ENCODE measurements at places on chromosomes 7 and 10.
A peak's percentile ranks its signal among the peaks of the same experiment; 100 is the strongest.

DNA sequence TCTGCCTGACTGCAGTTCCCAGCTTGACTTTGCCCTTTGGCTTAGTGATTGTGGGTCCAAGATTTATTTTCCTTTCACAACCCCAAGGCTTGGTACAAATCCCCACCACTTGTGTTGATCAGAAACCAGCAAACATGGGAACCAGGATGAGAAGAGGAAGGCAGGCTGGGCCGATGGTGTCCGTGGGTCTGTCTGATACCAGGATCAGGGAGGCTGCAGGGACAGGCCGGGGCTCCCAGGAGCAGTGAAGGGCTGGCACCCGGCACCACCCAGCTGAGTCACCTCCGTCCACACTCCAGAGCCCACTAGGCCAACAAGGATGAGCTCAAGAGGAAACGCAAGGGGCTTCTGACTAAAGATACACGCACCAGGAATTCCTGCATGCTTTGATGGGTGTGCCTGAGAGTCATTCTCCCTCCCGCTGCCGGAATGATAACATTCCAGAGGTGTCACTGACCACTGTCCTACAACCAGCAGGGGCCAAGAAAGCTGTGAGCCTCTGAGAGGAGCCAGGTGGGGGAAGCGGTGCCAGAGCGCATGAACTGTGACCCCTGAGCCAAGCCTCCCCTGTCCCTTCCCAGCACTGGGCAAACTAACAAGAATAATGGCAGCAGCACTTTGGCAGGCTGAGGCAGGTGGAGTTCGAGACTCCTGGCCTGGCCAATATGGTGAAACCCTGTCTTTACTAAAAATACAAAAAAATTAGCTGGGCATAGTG is 29.2 kb upstream of the PROSER2 start:
- peak; percentile 99 for DNase-seq

DNA sequence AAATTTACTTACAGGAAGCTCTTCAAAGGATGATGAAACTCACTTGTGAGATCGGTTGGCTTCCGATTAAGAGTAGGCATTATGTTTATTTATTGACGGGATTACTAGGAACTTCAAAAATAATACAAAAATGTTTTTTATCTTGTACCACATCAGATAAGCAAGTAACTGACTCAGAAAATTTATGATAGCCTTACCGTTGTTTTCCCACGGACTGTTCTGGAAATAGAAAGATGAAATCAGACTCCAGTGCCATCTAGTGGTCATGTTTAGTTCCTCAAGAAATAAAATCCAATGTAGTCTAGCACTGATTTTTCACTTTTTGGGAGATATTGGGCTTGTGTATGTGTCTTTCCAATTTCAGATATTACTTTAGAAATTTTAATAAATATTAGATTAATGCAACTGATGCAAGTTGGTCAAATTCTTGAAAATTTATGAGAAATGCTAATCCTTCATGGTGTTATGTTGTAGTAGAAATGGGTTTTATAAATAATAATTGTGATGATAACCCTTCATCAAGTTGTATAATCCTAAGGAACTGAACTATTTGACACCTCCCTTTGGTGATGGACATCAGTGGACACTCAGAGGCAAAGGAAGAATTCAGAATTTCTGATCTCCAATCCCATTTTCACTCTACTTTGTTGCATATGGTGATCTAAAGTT is 168.8 kb downstream of the TMEM26 start:
- DNase-seq: peak; percentile 51

- no peak for DNase-seq
Measured at GRCh38 chr10:130932326-130933007, 379.1 kb downstream of the TCERG1L start.

DNA sequence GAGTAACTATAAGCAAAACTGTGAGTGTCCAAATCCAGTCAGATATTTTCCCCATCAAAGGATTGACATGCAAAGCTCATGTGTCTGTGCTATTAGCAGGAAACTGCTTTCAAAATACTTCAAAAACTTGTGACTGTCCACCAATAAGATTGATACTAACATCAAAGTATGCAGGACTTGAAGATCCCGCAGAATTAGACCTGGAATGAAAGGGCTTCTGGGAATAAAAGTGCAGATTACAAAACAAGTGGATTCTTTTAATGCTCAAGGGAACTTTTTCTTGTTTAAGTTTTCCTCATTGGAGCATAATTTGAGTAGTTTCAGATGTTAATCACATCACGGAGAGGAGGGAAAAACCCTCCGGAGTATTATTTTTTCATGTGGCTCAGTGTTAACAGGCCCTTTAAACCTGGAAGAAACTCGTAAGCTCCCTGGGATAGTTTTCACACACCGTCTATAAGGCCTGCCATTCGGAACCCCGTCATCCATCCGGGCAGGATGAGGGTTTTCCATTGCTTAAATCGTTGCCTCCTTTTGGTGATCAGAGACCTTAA is 33.9 kb upstream of the MKX start:
- DNase-seq: no peak

GRCh38 chr7:23115991-23116390 is 10.4 kb downstream of the KLHL7 start:
- DNase-seq: no peak

DNA sequence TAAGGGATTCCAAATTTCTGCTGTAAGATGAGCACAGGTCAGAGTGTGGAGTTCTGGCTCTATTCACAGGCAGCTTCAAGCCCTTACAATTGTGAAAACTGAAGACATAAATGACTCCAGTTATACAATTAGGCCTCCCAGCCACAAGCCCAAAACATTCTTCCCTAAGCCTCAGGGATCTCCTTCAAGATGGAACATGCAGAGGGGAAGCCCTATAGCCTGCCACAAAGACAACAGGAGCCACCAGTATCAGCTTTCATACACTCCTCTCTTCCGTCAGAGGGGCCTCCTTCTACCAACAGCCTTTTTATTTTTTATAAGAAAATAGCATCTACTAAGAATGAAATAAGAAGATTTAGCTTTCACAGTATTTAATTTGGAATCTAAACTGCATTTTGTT is 46.5 kb downstream of the DLD start:
- DNase-seq: no peak
